ENCODE measurements at places on chromosomes 1 and 21.

DNA sequence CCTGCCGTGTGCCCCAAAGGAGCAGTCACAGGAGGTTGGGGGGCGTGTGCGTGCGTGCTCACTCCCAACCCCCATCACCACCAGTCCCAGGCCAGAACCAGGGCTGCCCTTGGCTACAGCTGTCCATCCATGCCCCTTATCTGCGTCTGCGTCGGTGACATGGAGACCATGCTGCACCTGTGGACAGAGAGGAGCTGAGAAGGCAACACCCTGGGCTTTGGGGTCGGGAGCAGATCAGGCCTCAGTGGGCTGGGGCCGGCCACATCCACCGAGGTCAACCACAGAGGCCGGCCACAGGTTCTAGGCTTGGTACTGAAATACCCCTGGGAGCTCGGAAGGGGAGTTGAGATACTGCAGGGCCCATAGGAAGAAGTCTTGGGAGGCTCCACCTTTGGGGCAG is 23.5 kb downstream of the COL6A1 start:
- no peak overlapping the region for H3K27ac ChIP-seq
- no peaks in the 10 kb centered on the region for H3K27me3 ChIP-seq
- no peak overlapping the region for H3K4me3 ChIP-seq
- no peaks in the 10 kb centered on the region for H3K36me3 ChIP-seq
- DNase-seq, result no peak

DNA sequence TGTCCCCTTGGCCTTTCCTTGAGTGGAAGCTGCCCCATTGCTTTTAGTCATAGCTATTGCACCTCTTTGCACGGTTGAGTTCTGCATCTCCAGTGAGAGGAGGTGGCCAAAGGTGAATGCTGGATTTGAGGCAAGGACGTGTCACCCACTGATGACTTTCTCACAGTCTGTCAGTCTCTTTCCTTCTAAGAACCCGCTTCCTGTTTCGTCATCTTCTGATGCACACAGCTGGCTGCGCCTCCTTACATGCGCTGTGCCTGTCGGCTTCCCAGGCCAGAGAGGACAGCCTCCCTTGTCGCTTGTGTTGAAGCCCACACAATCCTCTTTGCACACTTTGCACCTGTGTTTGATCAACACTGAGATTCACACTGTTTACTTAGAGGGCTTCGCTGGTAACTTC is 41.8 kb upstream of the PWP2 start:
- H3K27ac ChIP-seq, result peak overlapping the region; percentile 21
- no peaks in the 10 kb centered on the region for H3K36me3 ChIP-seq
- DNase-seq, result no peak
- no peak overlapping the region for H3K4me3 ChIP-seq
- H3K27me3 ChIP-seq, result no peaks in the 10 kb centered on the region

GRCh38 chr1:174149216-174149615 is 10.1 kb upstream of the RABGAP1L start:
- H3K27me3 ChIP-seq, result no peaks in the 10 kb centered on the region
- no peak for DNase-seq
- peaks cover 6% of the 10 kb centered on the region for H3K4me1 ChIP-seq

GRCh38 chr1:170732252-170732588 is 68.3 kb downstream of the PRRX1 start:
- no peaks in the 10 kb centered on the region for H3K36me3 ChIP-seq
- H3K27ac ChIP-seq, result no peak overlapping the region
- no peaks in the 10 kb centered on the region for H3K4me1 ChIP-seq
- no peaks in the 10 kb centered on the region for H3K27me3 ChIP-seq

- no peak for DNase-seq
- H3K4me1 ChIP-seq, result no peaks in the 10 kb centered on the region
- no peaks in the 10 kb centered on the region for H3K27me3 ChIP-seq
- H3K36me3 ChIP-seq, result peaks cover 82% of the 10 kb centered on the region
- H3K4me3 ChIP-seq, result no peak overlapping the region
These were observed 16.1 kb downstream of the UBIAD1 start for GRCh38 chr1:11289064-11289463.

DNA sequence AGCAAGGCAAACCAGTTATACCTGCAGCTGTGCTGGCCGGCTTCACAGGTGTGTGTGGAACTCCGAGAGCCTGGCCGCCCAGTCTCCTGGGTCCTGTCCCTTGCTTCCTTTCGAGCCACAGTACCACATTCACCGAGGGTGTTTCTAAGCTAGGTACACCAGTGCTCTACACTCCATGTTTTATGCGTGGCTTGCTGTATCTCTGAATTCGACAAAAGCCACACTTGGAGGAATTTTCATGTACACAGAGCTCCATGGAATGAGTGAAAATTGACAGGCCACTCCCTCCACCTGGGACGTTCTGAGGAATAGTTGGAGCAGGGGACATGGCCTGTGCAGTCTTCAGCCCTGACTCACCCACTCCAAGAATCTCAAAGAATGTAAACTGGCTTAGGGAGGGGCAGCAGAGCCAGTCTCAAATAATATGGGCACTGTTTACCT is 14.0 kb downstream of the ETS2 start:
- no peaks in the 10 kb centered on the region for H3K27me3 ChIP-seq
- H3K4me1 ChIP-seq, result peaks cover 93% of the 10 kb centered on the region
- peaks cover 99% of the 10 kb centered on the region for H3K36me3 ChIP-seq
- peak overlapping the region; percentile 91 for H3K27ac ChIP-seq
- no peak overlapping the region for H3K4me3 ChIP-seq

GRCh38 chr1:180176965-180177364 is 22.3 kb downstream of the QSOX1 start:
- no peaks in the 10 kb centered on the region for H3K27me3 ChIP-seq
- H3K4me3 ChIP-seq, result no peak overlapping the region

Measured in esophagus squamous epithelium (tissue), 5 donors.